Mesendoderm (in vitro differentiated cells): ENCODE measurements at places on chromosomes 16 and 17.

DNA sequence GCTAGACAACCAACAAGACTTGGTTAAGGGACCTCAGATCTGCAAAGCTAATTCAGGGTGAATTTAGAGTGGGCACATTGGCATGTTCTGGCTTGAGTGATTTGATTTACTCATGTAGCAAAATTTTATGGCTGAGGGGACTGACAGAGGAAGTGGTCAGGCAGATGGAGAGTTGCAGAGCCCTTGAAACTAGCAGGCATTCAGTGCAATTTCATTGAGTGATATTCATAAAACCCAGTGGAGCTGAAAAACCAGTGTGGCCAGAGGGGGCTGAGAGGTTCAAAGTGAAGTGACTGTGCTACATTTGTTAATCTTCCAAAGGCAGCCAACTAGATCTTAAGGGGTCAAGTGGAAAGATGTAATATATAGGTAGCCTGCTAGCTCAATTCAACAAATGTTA, 2.2 kb upstream of the TMEM94 start:
- DNase-seq = no peak

GRCh38 chr17:21299981-21300600, 15.6 kb downstream of the MAP2K3 start:
- DNase-seq = no peak

GRCh38 chr16:67954421-67955196, 10.7 kb upstream of the LCAT start:
- no peak for DNase-seq

DNA sequence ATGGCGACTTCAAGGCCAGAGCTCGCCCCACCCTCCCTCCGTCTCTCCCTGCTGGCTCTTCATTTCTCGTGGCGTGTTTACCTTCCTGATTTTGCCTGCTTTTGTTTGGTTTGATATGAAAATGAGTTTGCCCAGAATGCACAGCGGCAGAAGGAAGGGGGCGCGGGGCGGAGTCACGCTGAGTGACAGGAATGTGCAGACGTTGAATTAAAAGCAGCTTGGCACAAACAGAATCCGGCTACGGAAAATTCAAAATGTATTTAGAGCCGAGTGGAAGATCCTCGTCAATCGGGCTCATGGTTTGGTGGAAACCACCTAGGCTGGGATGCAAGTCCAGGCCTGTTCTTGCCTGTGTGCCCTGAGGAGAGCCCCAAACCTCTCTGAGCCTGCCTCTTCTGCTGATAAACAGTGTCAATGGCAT, 102.7 kb downstream of the SDK2 start:
- no peak for DNase-seq

DNA sequence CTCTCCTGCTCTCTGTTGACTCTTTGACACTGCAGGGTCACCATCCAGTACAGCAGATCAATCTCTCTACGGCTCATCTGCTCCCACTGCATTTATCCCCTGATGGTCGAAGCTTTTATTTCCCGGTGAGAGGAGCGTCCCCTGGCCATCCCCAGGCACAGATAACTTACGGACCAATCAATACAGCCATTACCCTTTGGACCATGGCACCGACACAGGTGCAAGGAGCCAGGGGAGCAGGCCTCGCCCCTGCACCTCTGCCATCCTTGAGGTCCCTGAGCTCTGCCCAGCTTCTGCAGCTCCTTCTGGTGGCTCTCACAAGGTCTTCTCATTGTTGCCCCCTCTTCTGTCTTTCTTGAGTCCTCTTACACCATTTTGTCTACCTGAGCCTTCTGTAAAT, 115.6 kb downstream of the SDK2 start:
- no peak for DNase-seq

DNA sequence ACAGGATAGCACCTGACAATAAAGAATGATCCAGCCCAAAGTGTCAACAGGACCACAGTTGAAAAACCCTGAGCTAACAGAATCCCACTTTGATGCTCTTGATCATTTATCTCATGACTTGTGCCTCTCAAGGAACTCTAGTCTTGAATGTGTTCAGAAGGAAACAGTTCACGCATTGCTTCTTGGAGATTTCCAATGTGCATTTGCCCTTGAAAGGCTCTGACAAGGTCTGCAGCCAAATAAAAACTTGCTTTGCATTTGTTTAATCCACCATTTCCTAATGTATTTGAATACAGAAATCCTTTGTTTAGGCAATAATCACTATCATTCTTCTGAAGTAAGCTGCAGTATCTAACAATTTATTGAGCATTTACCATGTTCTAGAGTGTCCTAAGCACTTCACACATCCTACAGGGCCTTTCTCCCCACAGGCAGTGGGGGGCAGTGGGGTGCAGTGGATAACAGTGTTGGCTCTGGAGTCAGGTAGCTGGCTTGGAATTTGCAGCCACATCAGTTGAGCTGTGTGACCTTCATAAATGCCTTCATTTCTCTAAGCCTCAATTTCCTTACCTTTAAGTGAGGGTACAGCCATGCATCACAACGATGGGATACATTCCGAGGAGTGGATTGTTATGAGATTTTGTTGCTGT, 239.7 kb downstream of the XYLT1 start:
- DNase-seq = no peak

- DNase-seq = no peak
Measured at GRCh38 chr16:85555719-85556455, 57.2 kb upstream of the GSE1 start.

GRCh38 chr17:71413935-71414334, 706.9 kb upstream of the SOX9 start:
- no peak for DNase-seq

- no peak for DNase-seq
Measured at GRCh38 chr17:67435122-67435521, 58.0 kb downstream of the PITPNC1 start.

DNA sequence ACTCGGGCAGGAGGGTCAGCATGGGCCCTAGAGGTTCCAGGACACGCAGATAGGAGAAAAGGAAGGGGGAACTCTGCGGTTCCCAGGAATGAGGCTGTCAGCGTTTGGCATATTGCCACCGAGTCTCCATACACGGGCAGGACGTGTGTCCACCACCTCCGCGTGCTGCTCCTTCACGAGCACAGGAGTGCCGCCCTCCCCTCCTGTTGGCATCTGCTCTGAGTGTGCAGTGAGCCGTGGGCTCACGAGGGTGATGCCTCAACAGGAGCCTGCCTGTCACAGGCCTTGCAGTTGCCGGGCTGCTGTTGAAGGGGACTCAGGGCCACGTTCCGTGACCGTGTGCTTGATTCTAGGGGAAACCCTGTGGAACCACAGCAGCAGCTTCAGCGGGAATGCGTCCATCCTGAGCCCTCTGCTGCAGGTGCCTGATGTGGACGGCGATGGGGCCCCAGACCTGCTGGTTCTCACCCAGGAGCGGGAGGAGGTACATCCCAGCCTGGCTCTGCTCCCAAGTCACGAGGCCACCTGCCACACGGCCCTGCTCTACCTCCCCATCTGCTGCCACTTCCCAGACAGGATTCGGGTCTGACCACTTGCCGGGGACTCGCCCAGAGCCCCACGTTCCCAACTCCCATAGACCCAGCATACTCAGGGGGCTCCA, 14.6 kb downstream of the RGS11 start:
- no peak for DNase-seq

DNA sequence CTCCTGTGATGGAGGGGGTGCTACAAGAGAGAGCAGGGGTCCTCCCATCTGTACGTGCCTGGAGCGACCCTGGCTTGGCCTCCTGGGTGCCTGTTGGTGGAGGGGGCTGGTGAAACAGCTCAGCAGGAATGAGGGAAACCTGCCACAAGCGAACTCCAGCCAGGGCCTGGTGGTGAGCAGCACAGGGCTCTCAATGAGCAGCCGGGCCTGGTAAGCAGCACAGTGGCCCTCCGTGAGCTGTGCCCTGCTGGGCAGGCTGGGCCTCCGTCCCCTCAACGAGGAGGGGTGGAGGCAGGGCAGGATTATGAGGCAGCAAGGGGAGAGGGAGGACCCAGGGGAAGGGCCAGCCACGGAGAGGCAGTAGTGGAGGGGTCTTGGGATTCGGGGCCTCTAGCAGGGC, 101.9 kb downstream of the SDK2 start:
- DNase-seq = no peak

- DNase-seq = no peak
Measured at GRCh38 chr17:64786337-64786736, 124.2 kb upstream of the SMURF2 start.

GRCh38 chr17:5838661-5839300, 231.4 kb upstream of the WSCD1 start:
- no peak for DNase-seq

DNA sequence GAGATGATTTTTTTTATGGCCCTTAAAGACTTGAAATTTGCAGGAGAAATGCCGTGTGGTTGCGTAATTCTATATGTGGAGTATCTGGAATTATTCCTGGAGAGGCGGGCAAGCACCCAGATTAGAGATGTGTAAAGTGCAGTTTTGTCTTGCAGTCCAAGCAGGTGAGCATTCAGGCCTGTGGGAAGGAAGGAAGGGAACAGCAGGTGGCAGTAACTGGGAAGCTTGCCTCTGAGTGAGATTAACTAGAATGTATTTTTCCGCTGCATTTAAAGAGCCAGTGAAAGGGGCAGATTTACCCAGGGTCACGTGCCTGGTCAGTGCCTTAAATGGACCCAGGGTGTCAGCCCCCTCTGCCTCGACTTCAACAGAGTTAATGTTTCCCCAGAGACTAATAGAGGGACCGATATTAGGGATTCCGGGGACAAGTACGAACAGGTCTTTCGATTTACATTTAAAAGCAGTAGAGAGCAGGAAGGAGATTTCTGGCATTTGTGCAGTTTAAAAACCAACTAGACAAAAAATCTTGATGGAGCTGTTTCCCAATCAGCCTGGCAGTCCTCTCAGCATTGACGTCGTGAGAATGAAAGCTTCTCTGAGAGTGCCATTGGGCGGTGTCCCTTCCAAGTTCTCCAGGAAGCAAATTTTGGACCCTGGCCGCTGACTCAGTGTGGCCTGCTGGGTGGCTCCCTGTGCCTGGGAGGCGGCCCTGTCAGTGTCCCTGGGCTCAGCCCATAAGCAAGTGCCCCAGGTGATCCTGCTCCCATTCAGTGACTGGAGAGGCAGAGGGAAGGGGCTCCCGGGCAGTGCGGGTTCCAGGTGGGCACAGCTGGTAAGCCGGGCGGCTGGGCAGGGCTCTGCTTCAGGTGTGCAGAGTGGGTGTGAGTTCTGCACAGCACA, 38.2 kb downstream of the KSR1 start:
- DNase-seq = peak; percentile 69

DNA sequence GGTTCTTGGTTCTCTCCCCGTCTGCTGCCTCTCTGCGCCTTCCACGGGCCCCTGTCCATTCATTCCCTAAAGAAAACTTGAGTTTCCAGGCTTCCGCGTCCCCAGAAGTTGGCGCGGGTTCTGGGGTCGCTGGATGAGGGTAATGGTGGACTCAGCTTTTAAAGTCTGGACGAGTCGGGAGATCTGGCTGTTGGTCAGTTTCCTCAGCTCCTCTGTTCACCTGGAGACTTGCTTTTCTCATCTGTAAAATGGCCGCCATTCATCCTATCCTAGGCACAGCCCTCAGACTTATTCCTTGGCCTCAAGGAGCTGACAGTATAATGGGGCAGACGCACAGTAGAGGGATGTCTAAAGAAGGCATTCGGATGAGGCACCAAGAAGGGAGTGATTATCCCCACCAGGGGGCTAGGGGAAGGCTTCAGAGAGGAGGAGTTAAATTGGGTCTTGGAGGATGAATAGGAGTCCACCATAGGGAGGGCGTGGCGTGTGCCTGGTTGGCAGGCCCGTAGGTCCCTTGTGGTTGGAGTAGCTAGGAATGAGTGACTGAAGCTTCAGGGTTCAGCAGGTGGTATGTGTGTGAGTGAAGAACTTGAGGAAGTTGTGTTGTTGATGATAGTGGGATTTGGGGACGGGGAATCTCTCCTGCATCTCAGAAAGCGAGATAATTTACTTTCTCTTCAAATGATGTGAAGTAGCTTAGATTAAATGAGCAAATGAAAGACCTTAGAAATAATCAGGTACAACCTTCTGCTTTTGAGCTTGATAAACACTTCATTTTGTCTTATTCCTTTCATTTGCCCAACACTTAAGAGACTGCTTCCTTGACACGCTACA, 652 bp downstream of the VPS35L start:
- DNase-seq = peak; percentile 98

- DNase-seq = no peak
Measured at GRCh38 chr17:40157973-40158372, 17.6 kb downstream of the CASC3 start.

DNA sequence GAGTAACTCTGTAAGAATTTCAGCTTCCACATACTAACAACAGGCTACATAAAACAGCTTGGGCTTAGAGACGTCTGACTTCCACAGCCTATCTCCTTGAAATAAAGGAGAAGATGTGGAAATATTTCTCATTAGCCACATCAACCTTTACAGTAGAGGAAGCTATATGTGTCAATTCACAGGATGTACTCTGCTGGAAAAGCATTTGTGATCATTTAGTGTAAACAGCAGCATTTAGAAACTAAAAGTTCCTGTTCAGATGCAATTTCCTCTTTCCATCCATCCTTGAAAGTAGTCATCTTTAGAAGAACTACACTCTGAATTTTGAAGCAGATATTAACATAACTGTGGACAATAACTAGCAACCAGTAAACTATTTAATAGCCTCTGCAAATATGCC, 46.2 kb downstream of the XPO6 start:
- DNase-seq = no peak

DNA sequence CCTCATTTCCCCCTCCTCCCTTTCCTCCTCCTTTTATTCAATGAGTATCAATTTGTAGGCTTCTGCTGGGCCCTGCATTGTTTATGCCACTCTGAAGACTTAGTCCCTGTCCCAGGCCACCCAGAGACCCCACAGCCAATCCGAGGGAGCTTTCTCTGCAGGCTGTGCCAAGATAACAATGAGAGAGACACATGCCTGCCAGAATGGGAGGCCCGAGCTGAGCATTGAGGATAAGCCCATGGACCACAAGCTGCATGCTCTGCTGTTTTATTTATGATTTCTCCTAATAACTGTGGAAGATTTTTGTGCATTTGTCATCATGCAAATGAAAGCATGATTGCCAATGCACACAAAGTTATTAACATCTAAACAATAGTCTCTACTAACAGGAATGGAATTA, 3.0 kb downstream of the RCVRN start:
- DNase-seq = no peak

DNA sequence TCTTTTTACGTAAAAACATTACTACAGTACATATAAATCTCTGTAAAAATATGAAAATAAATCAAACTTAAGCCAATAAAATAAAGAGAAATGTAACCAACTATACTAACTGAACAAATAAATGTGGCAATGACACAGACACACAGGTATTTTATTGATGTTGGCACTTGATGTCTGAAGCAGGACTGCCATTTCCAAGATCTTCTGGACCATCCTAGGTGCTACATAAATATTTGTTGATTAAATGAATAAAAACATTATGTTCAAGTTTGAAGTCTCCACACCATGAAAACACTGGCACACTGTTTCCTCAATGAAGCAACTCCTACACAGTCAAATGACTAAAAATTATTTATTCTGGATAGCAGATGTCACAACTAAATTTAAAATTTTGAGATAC, 106.9 kb downstream of the NCOR1 start:
- DNase-seq = no peak

GRCh38 chr17:64401941-64402340, 11.3 kb upstream of the PECAM1 start:
- no peak for DNase-seq
